ENCODE measurements at places on chromosomes 3 and 15.
A peak's percentile ranks its signal among the peaks of the same experiment; 100 is the strongest.

GRCh38 chr3:40240921-40241320 is 68.6 kb upstream of the EIF1B start:
- no peak overlapping the region for H3K27ac ChIP-seq
- H3K4me3 ChIP-seq = no peak overlapping the region
- DNase-seq = no peak
- H3K4me1 ChIP-seq = no peaks in the 10 kb centered on the region
- no peaks in the 10 kb centered on the region for H3K36me3 ChIP-seq

- H3K4me1 ChIP-seq = peaks cover 39% of the 10 kb centered on the region
- peak overlapping the region; percentile 72 for H3K27ac ChIP-seq
- H3K4me3 ChIP-seq = no peak overlapping the region
Observed at GRCh38 chr3:45647148-45647619, 42.0 kb upstream of the SACM1L start.

GRCh38 chr3:29281094-29281343 is 148 bp downstream of the RBMS3 start:
- no peaks in the 10 kb centered on the region for H3K27me3 ChIP-seq
- no peaks in the 10 kb centered on the region for H3K36me3 ChIP-seq
- H3K4me1 ChIP-seq = peaks cover 25% of the 10 kb centered on the region
- H3K4me3 ChIP-seq = peak overlapping the region; percentile 50
- no peak for DNase-seq

GRCh38 chr3:53711387-53711786 is 134.8 kb downstream of the CHDH start:
- H3K27me3 ChIP-seq = peaks cover 9% of the 10 kb centered on the region
- H3K27ac ChIP-seq = no peak overlapping the region
- no peak overlapping the region for H3K4me3 ChIP-seq
- H3K36me3 ChIP-seq = no peaks in the 10 kb centered on the region
- no peak for DNase-seq

DNA sequence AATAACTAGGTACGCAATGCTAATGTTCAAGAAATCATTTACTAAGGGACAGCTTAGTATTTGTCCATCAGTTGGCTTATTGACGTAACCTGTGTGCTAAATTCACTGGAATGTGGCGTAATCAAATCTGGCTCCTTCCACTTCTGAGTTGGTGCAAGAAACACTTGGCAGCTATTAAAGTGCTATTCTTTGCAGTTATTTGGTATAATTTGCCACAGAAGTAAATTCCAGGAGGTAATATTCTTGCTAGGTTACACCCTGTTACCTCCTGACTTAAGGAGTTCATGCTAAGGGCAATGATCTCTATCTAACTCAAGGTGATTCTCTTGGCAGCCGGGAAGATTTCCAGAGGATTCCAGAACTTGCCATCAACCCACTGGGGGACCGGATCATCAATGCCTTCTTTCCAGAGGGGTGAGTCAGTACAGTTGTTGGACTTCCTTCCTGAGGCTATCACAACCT is 25.5 kb downstream of the CHP1 start:
- H3K27me3 ChIP-seq = no peaks in the 10 kb centered on the region
- H3K4me1 ChIP-seq = peaks cover 7% of the 10 kb centered on the region
- no peak overlapping the region for H3K4me3 ChIP-seq
- H3K27ac ChIP-seq = no peak overlapping the region
- DNase-seq = no peak
